Osteoblast (primary cell): ENCODE measurements at places on chromosomes 6 and 20.

DNA sequence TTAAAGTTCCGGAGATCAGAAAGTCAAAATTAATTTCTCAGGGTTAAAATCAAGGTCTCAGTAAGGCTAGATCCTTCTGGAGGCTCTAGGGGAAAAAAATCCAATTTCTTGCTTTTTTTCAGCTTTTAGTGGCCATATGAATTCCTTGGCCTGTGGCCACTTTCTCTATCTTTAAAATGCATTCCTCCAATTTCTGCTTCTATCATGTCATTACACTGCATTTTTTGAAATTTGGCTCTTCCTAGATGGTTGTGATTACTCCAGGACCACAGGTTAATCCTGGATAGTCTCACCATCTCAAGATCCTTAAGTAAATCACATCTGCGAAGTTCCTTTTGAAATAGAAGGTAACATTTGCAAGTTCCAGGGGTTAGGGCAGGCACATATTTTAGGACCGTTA lies 1294.9 kb upstream of the CITED2 start:
- no peak for DNase-seq

- no peak for DNase-seq
Measured at GRCh38 chr6:18025596-18025995, 38.2 kb upstream of the KIF13A start.

- peak; percentile 83 for DNase-seq
Measured at GRCh38 chr6:14068133-14068532, 49.4 kb upstream of the CD83 start.

DNA sequence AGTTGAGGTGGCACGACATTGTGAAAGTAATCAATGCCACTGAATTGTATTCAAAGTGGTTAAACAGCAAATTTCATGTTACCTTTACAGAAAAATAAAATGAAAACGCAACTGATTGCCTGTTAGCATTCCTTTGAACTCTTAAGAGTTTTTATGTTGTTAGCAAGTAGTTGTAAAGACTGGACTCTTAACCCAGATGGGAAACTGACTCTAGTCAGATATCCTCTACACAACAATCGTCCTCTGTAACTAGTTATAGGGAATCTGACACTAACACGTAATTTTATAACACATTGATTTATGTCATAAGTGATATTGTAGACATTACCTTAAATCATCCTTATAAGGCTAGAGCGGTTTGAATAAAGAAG lies 3.0 kb upstream of the FBXO9 start:
- no peak for DNase-seq

DNA sequence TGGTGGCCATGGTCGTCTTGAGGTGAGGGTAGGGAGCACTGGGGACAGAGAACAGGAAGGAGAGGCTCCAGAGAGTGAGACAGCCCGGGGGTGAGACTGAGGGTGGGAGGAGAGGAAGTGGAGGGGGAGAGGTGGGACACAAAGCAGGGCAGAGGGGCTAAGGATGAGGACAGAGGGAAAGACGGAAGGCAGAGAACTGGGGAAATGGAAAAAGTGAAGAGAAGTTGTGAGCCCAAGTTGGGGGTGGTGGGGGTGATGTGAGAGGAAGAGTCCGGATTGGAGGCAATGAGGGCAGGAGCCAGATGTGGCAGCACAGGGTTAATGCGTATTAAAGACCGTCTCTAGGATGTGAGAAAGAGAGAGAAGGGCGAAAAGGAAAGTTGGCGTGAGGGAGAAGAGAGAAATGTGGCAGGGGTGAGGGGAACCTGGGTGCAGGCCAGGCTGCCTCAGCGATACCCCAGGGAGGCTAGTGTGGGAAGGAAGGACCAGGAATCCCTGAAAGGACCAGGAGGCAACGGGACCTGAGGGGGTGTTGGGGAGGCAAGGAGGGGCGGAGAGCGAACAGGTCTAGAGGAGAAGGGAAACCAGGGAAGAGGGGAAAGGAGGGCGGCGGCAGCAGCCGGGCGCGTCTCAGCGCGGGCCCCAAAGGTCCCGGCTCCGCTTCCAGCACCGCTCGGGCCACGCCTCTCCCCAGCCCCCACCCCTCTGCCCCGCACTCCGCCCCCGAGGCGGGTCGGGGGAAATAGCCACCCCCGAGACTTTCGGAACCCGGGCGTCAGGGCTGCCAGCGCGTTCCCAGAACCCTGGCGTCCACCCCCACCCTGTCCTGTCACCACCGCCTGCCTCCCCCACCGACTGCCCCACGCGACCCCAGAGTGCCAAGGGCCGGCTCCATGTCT lies at the start of gene PPP1R18:
Gene PPP1R18, minus strand, starts transcription at position 637 of the 899 bp plus-strand sequence. Its CDS starts 627 bp downstream, at position 10.
- DNase-seq: peak; percentile 93

- no peak for DNase-seq
Measured at GRCh38 chr6:124870611-124871459, 91.4 kb upstream of the RNF217 start.

GRCh38 chr6:12956991-12957320 lies 240.4 kb downstream of the PHACTR1 start:
- DNase-seq: no peak

GRCh38 chr6:166473886-166474571 lies 91.3 kb upstream of the MPC1 start:
- peak; percentile 69 for DNase-seq

DNA sequence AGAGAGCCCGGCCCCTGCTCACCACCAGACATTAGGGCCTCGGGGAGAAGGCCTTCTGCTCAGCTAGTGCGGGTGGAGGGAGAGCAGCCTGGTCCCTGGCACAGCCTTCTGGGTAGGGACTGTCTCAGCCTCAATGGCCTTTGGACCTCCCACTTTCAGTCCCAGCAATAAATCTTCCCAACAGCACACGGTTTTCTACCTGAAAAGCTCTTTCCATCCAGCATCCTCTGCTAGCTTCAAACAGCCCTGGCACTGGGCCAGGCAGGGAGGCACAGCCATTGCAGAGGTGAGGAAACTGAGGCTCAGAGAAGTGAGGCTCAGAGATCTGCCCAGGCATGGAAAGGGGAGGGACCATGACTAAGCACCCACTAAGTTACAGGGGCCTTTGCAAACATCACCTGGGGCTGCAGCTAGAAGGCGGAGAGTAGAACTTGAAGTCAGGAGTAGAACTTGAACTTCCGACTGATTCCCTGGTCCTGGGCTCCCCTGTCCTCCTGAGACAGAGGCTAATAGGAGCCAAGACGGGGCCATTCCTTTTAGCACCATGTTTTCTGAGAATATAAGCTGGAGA lies 43.9 kb upstream of the NOL4L start:
- DNase-seq: peak; percentile 66

DNA sequence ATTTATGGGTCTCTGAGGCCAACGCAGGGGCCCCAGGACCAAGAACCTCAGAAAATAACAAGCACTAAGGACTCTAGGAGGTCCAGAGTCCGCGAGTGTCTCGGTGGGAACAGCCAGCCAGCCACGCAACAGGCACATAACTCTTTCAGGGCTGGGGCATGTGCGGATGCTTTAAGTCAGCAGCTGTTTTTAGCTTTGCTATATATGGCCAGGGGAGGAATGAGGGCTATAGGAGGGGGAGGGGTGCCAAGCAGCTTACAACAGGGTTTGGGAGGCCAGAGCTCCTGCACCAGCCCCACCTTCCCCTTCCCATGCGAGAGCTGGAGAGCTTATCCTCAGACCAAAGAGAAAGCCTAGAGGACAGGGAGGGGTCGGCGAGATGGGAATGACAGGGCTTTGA lies 6.2 kb downstream of the JPH2 start:
- no peak for DNase-seq

DNA sequence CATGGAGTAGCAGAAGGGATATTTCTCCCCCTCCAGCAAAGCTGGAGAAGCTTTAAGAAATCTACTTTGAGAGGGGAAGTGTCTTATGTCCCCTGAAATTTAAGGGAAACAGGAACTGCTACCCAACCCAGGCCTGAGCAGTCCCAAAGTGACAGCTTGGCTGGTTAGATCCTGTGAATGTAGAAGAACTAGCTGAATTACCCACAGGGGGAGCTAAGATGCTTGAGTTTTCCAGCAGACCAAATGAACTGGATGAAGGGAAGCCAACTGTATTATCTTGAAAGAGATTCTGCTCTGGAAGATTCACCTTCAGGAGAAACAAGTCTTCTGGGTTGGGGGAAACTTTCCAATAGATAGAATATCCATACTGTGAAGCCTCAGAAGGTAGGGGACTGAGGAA lies 303.3 kb upstream of the MMS22L start:
- no peak for DNase-seq

GRCh38 chr6:83517500-83517899 lies 5.2 kb downstream of the PRSS35 start:
- DNase-seq: no peak

DNA sequence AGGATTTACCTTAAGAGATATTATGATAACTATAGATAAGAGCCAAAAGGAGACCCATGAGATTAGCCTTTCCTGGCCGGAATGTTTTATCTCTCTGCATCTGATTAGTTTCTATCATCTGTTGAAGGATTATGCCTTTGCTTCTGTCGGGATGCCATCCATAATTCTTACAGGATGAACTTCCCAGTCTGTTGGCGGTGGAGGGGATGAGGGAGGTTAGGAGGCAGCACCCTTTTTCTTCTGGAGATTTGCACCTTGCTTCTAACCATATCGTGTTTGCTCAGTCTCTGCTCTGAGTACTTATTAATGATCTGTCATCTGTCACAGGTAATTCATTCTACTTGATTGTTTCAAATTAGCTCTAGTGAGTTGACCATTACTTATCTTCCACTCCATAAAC lies 292.1 kb downstream of the KHDC1L start:
- DNase-seq: no peak

- peak; percentile 82 for DNase-seq
Measured at GRCh38 chr6:98828211-98828788, 6.1 kb upstream of the POU3F2 start.

- DNase-seq: no peak
Measured at GRCh38 chr20:1555952-1556351, 1.6 kb downstream of the SIRPD start.

- DNase-seq: no peak
Measured at GRCh38 chr6:74458536-74458935, 747.3 kb downstream of the COL12A1 start.

DNA sequence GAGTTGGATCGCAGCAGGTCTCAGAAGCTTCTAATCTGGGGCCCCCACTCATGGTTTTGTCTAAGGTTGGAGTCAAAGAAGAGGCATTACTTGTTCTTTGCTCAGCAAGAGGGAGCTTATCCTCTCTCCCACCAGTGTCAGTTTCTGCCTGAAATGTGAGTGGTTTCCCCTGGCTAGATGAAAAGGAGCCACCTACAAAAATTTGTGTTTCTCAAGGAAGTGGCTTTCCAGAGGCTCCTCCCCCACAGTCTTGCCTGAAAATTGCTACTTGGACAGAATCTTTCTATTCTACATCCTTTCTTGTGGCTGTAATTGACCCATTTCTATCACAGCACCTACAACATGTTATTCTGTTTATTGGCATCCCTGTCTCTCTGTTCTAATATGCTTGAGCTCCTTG lies 37.9 kb downstream of the SCML4 start:
- DNase-seq: no peak

- DNase-seq: no peak
Measured at GRCh38 chr6:78615430-78615904, 251.9 kb upstream of the IRAK1BP1 start.

DNA sequence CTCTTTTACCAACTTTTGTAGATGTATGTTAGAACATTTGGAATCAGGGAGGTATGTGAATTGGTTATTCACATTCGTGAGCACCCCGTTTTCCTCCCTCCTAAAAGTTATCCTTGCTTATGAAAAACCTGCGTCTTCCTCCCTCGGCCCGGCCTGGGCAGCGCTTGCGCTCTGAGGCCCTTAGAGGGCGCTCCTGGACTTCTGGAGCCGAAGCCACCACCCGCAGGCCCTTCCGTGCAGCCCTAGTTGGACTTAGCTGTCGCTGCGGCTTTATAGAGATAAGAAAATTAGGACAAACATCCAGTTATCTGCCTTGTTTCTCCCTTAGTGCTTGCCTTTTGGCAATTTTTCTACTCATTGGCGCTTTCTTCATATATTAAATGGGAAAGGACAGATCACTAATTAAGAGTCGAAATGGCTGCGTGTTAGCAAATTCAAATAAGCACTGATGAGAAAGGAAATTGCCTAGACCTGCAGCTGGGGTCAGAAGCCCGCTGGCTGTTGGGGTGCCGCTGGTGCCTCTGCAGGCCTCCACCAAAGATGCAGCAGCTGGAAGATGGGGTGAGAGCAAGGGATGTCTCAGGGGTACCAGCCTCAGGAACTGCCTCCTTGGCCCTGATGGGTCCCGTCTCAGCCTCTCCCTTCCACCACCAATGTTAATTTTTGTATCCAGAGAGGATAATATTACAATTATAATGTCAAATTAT lies 5.2 kb downstream of the FNDC1 start:
- DNase-seq: peak; percentile 95

GRCh38 chr6:105078386-105078708 lies 101.5 kb downstream of the POPDC3 start:
- DNase-seq: no peak

GRCh38 chr20:32681175-32682084 lies 7.7 kb upstream of the C20orf203 start:
- peak; percentile 68 for DNase-seq

DNA sequence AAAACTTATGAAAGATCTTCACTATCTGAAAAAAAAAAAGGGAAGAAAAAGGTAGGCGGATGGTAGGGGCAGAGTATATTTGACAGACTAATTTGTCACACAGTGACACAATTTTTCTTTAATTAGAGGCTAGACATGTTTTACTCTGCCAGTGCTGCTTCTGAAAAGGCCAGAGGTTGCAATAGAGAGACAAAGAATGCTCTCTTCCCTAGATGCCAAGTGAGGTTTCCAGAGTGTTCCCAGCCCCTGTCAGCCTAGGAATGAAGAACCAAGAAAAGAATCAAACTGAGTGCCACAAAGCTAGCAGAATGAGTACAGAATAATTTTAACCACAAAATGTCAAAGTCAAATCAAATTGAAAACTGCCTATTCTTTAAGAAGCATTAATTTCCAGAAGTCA lies 13.0 kb downstream of the PNISR start:
- no peak for DNase-seq

DNA sequence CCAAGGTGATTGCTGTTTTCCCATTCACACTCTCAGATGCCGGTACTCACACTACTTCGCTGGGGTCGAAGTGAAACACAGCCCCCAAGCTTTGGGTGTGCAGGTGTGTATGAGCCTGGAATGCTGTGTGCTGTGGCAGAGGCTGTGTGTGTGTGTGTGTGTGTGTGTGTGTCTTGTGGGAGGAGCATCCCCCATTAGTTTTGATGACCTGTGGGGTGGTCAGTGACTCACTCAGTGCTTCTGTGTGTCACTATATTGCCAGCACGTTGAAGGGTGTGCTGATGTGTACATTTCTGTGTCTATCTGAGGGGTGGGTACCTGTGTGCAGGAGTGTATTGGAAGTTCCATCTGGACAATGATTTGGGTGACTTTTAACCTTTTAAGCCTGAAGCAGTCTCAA lies 5.0 kb upstream of the SLC12A5 start:
- DNase-seq: no peak
